ENCODE measurements at places on chromosomes 12 and 14. TPM values are rescaled to one million over a fixed set of nuclear protein-coding genes. Genes with fewer than 3 reads are reported as not detected.

Gene PEX5
- 31.6 TPM for total RNA-seq

Gene RERGL
- total RNA-seq = not detected

Gene VRTN
- total RNA-seq = not detected

Gene CEBPE
- not detected for total RNA-seq

Gene FGD6
- total RNA-seq = 11.0 TPM

Gene MANSC4
- not detected for total RNA-seq

Gene CLEC1B
- not detected for total RNA-seq

Gene KRT85
- not detected for total RNA-seq

Gene NFATC4
- total RNA-seq = 1.0 TPM

Gene KLRC3
- total RNA-seq = not detected

Gene MIP
- 0.26 TPM for total RNA-seq

Gene PPM1H
- 1.3 TPM for total RNA-seq

Gene ESR2
- under 0.01 TPM for total RNA-seq

Gene PRKAB1
- total RNA-seq = 21.6 TPM

Gene DUSP16
- total RNA-seq = 6.2 TPM

Gene ACRBP
- total RNA-seq = 0.51 TPM

Gene SERPINA6
- not detected for total RNA-seq

Gene SERPINA4
- not detected for total RNA-seq

Gene KRT83
- not detected for total RNA-seq

Gene KRT73
- not detected for total RNA-seq

Gene PIGH
- total RNA-seq = 9.2 TPM

Gene CCNT1
- 17.7 TPM for total RNA-seq

Gene CMA1
- not detected for total RNA-seq

Gene ASCL4
- not detected for total RNA-seq

Gene RHOJ
- total RNA-seq = 163 TPM

Gene LALBA
- not detected for total RNA-seq

Gene SLC7A7
- total RNA-seq = 1.9 TPM

Gene OR4M1
- total RNA-seq = not detected

Gene HSPA2
- 6.3 TPM for total RNA-seq

Gene SLC10A1
- total RNA-seq = not detected

Data from dermis microvascular lymphatic vessel endothelial cell (primary cell).